ENCODE measurements at places on chromosomes 4 and X.

- peak; percentile 74 for DNase-seq
These were observed 560 bp upstream of the TMSB4X start for GRCh38 chrX:12974305-12974795.

GRCh38 chrX:42519666-42520231 lies 258.2 kb downstream of the PPP1R2C start:
- no peak for DNase-seq

GRCh38 chrX:101785142-101785541 lies 125.5 kb upstream of the ARMCX2 start:
- DNase-seq: no peak

DNA sequence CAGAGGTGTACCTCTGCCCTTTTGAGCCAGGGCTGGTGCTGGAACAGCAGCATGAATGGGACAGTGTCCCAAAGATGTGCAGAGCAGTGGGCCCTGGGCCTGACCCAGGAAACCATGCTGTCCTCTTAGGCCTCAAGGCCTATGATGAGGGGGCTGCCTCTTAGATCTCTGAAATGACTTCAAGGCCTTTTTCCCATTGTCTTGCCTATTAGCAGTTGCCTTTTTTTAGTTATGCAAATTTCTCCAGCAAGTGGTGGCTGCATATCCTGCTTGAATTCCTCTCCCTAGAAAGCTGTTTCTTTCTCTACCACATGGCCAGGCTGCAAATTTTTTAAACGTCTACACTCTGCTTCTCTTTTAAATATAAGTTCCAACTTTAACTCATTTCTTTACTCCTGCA lies 160.3 kb downstream of the CFAP299 start:
- DNase-seq: no peak

DNA sequence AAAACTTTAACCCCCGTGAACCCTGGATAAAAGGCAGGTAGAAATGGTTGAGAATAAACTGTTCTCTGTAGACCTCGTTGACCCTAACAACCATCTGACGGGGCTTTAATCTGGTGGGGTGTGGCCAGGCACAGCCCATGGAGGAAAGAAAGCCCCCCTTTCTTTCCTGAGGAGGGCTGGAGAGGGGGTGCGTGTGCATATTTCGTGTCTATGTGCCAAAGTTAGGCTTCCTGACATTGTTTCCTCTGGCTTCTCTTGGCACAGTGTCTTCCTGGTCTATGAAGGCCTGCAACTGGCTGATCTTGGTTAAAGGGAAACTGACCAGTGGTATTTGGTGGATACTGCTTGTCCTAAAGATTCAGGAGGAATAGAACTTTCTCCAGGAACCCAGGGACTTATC lies 97.1 kb downstream of the MGST2 start:
- no peak for DNase-seq

DNA sequence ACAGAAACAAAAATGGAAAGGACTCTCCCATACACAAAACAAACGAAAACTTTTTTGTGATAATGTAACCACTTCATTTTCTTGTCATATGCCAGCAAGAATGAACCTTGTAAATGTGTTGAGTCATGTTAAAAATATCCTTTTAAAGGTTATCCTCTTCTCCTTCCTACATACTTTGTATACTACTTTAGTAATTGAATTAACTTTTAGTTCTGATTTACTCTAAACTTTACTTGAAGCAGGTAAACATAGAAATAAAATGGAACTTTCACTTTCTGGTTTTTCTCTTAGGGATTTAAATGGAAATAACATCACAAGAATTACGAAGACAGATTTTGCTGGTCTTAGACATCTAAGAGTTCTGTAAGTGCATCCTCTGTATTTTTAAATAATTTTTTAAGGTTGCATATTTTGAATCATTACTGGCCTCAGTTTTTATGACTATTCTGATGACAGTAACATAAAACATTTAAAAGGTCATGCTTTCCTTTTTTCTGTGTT lies 4.7 kb downstream of the SLIT2 start:
- no peak for DNase-seq

DNA sequence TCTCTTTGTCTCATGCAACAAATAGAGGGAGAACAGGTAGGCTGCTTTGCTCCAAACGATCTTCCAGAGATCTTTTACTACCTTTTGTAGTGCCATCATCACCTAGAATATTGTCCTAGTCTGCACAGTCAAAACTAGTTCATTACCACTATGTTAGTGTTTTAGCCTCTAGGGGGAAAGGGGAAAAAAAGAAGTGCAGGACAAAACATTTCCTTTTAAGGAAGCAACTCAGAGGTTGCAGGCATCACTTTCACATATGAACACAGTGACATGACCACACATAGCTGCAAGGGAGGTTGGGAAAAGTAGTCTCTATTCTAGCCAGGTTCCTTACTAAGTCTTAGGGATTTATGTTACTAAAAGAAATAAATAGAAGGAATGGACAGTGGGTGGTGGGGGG lies 39.3 kb upstream of the RAP2C start:
- DNase-seq: no peak

DNA sequence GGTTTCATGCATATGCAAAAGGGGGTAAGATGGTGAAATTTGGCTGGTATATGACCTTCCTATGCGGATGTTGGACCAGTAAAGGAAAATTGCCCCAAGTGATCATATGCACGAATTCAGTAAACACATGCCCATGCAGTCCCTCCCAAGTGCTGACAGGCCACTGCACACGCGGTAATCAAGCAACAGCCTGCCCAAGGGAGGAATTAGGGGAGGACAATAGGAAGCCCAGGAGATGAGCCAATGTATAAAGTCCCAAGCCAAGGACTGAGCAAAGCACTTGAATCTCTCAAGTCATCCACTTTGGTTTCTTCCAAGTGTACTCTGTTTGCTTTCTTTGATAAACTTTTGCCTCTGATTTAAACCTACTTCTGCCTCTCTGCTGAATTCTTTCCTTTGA lies 21.1 kb downstream of the MAGEB16 start:
- DNase-seq: no peak

DNA sequence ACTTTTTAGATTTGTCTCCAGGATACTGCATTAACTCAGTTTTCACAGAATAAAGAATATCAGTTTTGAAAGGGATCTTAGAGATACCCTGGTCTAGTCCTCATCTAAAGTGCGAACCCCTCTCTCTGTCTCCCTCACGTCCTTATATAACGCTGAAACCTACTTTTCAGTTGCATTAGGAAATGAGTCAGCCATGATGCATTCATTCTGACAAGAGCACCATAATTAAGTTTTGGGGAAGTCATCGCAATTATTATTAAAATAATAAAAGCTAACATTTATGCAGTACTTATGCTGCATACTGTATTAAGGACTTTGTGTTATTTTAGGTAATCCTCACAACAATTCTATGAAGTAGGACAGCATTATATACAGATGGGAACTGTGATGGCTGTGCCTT lies 116.1 kb downstream of the REELD1 start:
- no peak for DNase-seq

GRCh38 chr4:137819964-137820383 lies 287.7 kb upstream of the PCDH18 start:
- DNase-seq: peak; percentile 72

GRCh38 chr4:145720656-145721055 lies 40.7 kb downstream of the C4orf51 start:
- DNase-seq: peak; percentile 58

DNA sequence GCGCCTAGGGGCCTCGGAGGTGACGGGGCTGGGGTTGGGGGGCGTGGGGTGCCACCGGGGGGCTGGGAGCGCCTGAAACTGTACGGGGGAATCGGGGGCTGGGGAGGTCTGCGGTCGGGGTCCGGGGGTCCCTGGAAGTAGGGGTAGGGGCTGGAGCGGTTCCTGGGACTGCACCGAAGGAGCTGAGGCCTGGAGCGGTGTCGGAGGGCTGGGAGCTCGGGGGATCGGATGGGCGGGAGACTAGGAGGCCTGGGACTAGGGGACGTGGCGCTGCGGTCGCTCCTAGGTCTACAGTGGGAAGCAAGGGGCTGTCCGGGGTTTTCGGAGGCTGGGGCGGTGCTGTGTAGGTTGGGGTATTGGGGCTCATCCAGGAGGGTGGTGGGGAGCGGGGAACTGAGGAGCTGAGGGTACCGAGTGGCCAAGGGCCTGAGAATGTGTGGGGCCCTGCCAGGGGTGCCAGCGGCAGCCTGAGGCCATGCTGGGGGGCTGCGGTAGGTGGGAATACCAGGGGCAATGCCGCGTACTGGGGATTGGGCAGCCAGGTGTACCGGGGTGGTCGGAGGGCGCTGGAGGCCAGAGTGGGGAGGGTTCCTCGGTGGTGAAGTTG lies 562 bp downstream of the AKAP17A start:
- peak; percentile 35 for DNase-seq

DNA sequence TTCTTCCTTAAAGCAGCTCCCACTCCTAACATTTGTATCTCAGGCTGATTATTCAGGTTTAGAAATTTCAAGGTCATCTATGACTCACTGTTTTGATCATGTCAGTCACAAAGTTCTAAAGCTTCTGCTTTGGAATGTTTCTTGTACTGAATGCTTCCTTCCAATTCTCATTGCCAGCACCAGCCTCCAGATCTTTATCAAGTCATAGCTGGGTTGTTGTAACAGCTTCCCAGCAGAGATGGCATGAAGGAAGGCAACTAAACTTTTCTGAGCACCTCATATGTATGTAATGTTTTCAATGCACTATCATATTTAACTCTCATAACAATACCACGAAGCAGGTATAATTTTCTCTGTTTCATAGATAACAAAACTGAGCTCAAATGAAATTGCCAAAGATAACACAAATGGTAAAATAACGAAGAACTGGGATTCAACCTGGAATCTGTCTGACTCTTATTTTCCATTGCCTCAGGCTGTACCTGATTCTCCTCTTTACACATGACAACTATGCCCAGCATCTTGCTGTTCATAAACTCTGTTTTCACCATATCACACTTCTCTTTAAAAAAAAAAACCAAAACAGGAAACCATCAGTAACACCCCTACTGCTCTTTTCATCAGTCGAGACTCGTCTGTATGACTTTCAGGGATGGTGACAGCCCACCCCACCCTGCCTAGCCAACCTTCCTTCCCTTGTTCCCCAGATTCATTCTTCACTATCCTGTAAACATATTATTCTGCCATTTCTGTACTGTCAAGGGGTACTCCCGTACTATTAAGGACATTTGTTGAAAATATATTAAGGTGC lies 13.4 kb downstream of the TRPC3 start:
- DNase-seq: no peak

GRCh38 chrX:40103565-40104323 lies 6.0 kb upstream of the BCOR start:
- peak; percentile 55 for DNase-seq

GRCh38 chrX:10085223-10085622 lies 71.6 kb upstream of the CLCN4 start:
- no peak for DNase-seq

- DNase-seq: peak; percentile 33
These were observed 277.1 kb upstream of the PRKX start for GRCh38 chrX:3990569-3990968.

All from neural progenitor cell (in vitro differentiated cells).